Stimulated activated CD4-positive, alpha-beta T cell treated with anti-CD3 and anti-CD28 coated beads, Interleukin-2, amount 100 ng/mL, for 48 hours (primary cell): ENCODE measurements at places on chromosomes 3 and 15.

GRCh38 chr3:182148360-182148759, 436.6 kb downstream of the SOX2 start:
- no peak for DNase-seq

- DNase-seq, result no peak
Measured at GRCh38 chr3:193734737-193735366, 141.8 kb downstream of the OPA1 start.

DNA sequence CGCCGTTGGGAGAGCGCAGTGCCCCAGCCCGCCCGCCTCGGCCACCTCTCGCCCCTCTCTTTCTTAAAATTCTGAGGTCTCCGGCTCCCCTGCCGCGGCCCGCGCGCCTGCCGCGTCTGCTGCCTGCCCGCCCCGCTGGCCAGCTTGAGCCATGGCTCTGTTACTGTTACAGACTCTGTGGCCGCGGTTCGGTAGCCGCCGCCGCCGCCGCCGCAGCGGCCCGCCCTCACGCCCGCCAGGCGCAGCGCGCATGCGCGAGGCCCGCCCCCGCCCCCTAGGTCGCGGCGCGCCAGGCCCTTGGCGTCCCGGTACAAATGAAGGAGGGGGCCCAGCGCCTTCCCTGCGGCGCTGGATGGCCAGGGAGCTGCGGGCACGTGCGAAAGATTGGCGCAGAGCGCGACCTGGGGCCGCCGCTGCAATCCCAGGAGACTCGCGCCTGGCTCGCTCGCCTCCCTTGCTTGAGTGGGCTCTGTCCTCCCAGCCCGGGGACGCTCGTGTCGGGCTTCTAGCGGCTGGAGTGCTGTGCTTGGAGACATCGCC, at the start of gene ONECUT1:
ONECUT1 (minus strand) TSS at position 168 of the 540 bp plus-strand sequence. CDS start 452 bp downstream, outside the sequence.
- peak; percentile 68 for DNase-seq

- no peak for DNase-seq
Measured at GRCh38 chr15:71080166-71080565, 35.1 kb upstream of the THSD4 start.

GRCh38 chr3:30989276-30990030, 95.0 kb upstream of the GADL1 start:
- DNase-seq, result no peak

- no peak for DNase-seq
Measured at GRCh38 chr3:16587681-16588060, 17.6 kb downstream of the DAZL start.

DNA sequence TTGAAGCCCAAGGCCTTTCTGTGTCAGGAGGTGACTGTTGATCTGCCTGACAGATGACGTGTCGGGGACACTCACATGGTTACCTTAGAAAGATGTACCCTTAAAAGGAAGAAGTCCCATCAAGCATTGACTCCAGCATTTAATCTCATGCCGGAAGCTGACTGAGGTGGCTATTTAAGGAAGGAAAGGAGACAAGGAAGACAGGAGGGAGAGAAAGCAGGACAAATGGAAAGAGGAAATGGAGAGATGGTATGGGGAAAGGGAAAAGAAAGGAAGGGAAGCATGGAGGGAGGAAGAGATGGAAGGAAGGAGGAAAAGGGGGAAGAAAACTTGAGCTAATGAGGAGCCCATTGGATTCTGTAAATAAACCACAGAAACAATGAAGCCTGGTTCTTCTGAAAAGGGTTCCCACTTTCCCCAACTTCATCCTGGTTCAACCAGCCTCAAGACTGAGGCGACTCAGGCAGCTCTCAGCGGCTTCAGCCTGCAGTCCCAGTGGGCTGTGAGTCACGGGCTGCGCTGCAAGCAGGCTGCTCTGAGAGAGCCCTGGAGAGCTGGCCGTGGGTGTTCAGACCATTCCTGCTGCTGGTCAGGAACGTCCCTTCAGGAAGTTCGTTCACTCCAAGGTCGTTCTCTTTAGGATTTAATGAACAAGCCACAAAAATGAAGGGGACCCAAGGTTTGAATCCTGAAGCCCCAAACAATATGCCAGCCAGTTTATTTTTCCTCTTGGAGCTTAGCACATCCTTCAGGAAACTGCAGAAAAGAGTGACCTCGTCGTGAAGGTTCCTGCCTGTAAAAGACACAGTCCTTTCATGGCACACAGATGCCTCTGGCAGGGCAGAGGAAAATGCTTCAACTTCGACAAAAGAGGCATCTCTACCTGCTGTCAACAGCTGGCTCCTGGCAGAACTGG, 69.6 kb upstream of the THBS1 start:
- no peak for DNase-seq

GRCh38 chr15:52483707-52484106, 45.0 kb downstream of the MYO5A start:
- no peak for DNase-seq

- DNase-seq, result no peak
Measured at GRCh38 chr3:24365168-24365567, 129.5 kb downstream of the THRB start.

GRCh38 chr3:143700431-143700975, 147.8 kb downstream of the SLC9A9 start:
- no peak for DNase-seq

GRCh38 chr15:68330901-68331300, 53.4 kb downstream of the FEM1B start:
- DNase-seq, result no peak

- no peak for DNase-seq
Measured at GRCh38 chr3:187871204-187871591, 125.9 kb upstream of the BCL6 start.

DNA sequence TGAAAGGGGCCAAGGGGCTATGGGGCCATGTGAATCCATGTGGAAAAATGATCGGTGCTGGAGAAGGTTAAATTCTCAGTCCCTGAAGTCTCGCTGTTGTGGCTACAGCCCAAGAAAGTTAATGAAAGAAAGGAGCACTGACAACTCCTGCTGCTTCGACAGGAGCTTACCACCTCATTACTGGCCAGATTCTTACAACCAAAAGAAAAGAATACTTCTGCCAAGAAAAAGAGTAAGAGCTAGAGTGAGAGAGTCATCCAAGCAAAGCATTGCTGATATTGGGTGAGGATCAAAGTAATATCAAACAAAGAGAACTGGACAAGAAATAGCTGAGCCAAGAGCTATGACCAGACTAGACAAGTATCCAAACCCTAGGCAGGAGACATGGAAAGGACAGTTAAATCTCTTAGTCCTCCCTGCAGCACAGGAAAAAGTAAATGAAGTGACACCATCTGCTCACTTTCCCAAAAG, 348.4 kb upstream of the PLSCR5 start:
- no peak for DNase-seq

- DNase-seq, result no peak
Measured at GRCh38 chr3:8942115-8942514, 21.2 kb downstream of the RAD18 start.

DNA sequence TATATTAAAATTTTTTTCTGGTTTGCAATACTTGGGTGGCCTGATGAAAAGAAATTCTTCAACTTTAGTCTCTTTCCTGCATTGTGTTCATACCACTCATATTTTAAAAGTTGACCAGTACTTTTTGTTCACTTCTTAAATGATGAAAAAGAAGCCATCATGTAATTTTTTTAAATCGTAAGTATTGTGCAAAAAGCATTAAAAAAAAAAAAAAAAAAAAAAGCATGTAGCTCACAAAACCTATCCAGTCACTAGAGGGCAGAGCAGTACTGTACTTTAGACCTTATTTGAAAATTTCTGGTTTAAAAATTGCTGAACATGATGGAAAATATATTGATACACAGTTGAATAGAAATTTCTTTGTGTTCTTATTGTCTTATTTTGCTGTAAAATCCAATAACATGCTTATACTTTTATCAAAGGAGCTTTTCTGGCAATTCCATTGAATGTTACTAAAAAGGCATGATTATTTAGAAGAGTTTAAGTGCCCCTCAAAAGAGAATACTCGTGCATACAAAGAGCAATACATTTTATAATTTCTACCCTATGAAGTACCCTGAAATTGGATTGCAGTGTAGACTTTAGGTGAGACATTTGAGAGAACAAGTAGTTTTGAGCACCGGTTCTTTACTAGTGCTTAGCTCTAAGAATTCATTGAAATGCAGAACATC, 137.7 kb downstream of the BBX start:
- no peak for DNase-seq

DNA sequence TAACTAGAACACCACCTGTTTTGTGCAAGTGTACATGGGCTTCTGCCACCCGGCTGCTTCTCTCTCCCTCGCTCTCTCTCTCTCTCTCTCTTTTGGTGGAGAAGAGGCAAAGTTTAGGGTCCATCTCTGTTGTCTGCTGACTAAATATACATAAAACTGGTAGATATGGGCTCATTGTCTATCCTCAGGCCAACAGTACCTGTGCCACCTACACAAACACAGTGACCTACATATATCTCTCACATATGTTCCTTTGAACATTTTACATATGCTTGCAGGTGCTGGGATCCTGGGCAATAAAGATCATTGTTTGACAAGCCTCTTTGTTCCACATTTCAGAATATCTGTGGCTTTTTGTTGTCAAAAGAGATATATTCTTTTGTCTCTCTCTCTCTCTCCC, 256.3 kb upstream of the KCNH8 start:
- DNase-seq, result no peak

GRCh38 chr15:57758560-57758959, 52.0 kb downstream of the POLR2M start:
- DNase-seq, result no peak

DNA sequence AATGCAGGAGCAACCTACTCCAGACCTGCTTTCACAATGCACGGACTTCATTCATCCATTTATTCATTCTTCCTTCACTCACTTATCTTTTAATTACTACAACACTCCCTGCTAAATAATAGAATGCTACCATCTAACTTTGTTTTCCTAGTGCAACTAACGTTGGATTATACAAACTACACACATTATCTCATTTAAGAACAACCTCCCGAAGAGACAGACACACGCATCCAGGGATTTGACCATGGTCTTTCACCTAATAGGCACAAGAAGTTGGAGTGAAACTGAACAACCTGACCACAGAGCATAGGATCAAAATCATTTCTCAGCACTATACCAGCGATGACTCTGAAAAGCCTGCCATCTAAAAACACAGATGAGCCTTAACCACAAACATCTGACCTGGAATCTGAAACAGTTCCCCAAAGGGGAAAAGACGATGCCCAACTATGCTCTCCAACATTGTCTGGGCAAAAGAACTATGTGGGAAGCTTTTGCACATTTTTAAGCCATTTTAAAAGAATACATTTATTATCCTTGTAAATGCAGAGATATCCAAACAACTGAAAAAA, 21.0 kb downstream of the ZNF385D start:
- DNase-seq, result no peak

DNA sequence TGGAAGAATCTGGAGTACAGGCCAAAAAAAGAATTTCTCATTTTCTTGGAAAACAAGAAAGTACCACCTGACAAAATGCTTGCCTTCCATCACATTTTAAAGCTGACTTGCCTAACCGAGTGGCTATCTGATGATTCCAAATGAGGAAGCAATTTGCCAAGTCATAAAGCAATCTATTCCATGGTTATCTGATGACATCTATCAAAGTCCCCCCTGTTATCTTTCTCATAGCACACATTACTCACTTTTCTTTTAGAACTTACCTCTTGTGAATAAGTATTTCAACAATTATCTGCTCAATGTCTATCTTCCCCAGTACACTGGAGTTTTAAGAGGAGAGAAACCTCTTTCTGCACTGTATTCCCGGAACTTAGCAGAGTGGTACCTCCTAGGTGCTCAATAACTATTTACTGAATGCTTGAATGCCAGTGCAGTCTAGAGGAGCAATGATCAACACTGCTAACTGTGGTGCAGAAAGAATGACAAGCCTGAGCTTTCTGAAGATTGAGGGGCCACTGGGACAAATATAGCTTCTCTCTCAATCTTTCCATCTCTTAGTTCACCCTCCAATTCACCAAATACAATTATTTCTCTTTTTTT, 186.3 kb upstream of the ATP11B start:
- DNase-seq, result no peak

- no peak for DNase-seq
Measured at GRCh38 chr3:151880416-151880690, 6.9 kb downstream of the SUCNR1 start.

GRCh38 chr3:190120269-190121060, at the start of gene P3H2:
TSS of gene P3H2 (minus strand) at chr3:190120897. CDS start at chr3:190120731, 166 bp downstream.
- peak; percentile 13 for DNase-seq

- DNase-seq, result no peak
Measured at GRCh38 chr15:70058642-70059360, 38.9 kb downstream of the TLE3 start.

DNA sequence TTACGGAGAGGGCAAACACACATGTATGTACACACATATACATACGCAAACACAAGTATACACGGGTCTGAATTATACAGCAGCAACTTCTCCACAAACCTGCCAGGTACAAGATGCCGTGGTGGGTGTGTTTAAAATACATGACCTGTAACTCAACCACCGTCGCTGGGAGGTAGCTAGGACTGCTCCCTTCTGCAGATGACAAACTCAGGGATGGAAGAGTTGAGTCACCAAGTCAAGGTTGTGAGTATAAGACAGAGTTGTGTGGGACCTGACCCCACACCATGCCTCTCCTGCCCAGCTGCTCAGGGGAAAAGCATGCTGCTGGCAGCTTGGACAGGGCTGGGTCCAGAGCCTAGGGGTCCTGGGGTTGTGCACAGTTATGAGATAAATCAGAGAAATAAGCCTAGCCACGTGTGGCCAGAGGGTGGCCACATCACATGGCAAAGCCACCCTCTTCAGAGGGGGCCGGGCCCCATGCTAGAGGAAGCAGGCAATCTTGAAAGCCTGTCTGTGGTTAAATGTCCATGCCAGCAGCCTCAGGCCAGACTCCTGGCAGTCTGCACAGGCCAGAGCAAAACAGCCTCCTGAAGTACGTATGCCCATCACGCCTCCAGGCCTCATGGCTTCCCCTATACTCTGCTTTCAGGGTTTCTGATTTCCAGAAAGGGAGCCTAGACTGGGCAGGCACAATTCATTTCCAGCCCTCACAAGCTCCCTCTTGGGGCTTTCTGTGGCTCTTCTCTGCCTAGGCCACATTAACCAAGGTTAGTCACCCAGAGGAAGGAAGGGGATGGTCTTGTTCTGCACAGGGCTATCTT, 107.7 kb upstream of the RPL32 start:
- peak; percentile 34 for DNase-seq

- no peak for DNase-seq
Measured at GRCh38 chr3:48026951-48027908, 11.0 kb upstream of the MAP4 start.

GRCh38 chr3:35733341-35733740, 94.0 kb downstream of the ARPP21 start:
- no peak for DNase-seq

GRCh38 chr15:63497642-63498467, 6.5 kb upstream of the USP3 start:
- DNase-seq, result no peak

GRCh38 chr3:127606086-127606805, 8.0 kb downstream of the MCM2 start:
- no peak for DNase-seq

DNA sequence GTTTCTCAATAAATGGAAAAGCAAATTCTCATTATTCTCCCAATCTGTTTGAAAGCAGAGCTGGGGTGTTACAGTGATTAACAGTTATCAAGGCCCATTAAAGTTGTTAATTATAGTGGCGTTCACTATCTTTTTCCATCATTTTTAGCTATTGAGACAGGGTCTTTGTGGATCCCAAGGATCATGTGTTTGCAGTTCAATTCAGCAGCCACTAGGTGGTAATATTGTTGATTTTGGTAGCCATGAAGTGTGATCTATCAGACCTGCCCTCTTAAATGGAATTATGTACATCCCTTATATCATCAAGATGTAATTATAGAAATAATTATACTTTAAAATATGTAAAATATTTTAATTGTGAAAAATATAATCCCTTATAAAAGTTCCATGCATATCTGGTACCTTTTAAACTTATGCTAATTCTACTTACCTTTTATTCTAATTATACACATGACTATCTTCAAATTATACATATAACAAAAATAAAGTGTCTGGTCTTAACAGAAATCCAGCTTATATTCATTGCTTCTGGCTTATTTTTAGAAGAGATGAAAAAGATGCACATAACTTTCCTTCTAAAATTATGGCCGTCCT, 126.4 kb downstream of the GREM1 start:
- no peak for DNase-seq
